ENCODE measurements at places on chromosomes 3 and 15. TPM values are rescaled to one million over a fixed set of nuclear protein-coding genes. Genes with fewer than 3 reads are reported as not detected.

The ICE2 gene
- 65.5 TPM for total RNA-seq

The ACAN gene
- 1.6 TPM for total RNA-seq

The TTLL13 gene
- 0.36 TPM for total RNA-seq

The PLSCR5 gene
- total RNA-seq: not detected

The GABRR3 gene
- 0.10 TPM for total RNA-seq

The POPDC2 gene
- total RNA-seq: 13.9 TPM

The LRRC31 gene
- 0.78 TPM for total RNA-seq

The SI gene
- not detected for total RNA-seq

The VPS18 gene
- total RNA-seq: 30.0 TPM

The CELSR3 gene
- 1.5 TPM for total RNA-seq

The CCR2 gene
- 1.3 TPM for total RNA-seq

The ACKR2 gene
- total RNA-seq: 17.2 TPM

The ADIPOQ gene
- total RNA-seq: 0.60 TPM

The ATP10A gene
- 10.6 TPM for total RNA-seq

The DPPA2 gene
- total RNA-seq: not detected

The XCR1 gene
- 0.70 TPM for total RNA-seq

The CELF6 gene
- 3.4 TPM for total RNA-seq

The MYL3 gene
- total RNA-seq: 4.6 TPM

The TMEM266 gene
- 0.52 TPM for total RNA-seq

The SUSD5 gene
- 2.1 TPM for total RNA-seq

The CIB1 gene
- total RNA-seq: 104 TPM

The ROBO2 gene
- 0.39 TPM for total RNA-seq

The RFT1 gene
- 33.3 TPM for total RNA-seq

The GALNT15 gene
- total RNA-seq: 15.5 TPM

The TMEM40 gene
- total RNA-seq: 63.3 TPM

The ITGB5 gene
- 57.7 TPM for total RNA-seq

The GUCA1C gene
- not detected for total RNA-seq

The NR2E3 gene
- 0.23 TPM for total RNA-seq

The SAMD7 gene
- total RNA-seq: not detected

The GP9 gene
- not detected for total RNA-seq

The CCDC39 gene
- total RNA-seq: not detected

The SH3GL3 gene
- total RNA-seq: 0.26 TPM

The CHST13 gene
- not detected for total RNA-seq

The FBXW12 gene
- total RNA-seq: 0.23 TPM

The CHRNA3 gene
- not detected for total RNA-seq

Measured in ureter (tissue), 1 donor.